Omental fat pad (tissue), 4 donors: ENCODE measurements at places on chromosomes 3 and 15. TPM values are rescaled to one million over a fixed set of nuclear protein-coding genes. Genes with fewer than 3 reads are reported as not detected.

DNA sequence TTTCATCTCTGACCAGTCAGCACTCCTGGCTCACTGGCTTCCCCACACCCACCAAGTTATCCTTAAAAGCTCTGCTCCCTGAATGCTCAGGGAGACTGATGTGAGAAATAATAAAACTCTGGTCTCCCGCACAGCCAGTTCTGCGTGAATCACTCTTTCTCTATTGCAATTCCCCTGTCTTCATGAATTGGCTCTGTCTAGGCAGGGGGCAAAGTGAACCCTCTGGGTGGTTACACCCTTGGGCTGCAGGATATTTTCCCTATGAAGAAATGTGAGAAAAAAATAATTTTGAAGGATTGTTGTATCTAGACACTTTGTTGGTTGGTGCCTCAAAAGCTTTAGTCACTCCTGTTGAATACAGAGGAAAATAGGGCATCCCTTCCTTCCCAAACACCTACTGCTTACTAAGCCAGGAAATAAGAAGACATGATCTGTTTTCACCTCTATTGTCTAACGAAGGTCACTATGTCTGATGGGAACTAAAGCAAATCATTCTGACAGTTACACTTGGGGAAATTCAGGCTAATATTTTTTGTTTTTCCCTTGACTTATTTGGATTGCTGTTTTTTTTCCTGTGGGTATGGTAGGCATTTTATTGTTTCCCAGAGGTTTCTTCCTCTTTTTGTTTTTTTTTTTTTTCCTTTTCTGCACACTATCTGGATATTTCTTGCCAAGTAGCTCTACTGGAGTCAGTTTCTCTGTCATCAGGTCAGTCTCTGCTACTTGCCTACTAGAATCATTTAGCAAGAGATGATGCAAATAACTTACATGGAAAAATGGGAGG, 15.3 kb upstream of the TNFSF10 start:
- DNase-seq = no peak

DNA sequence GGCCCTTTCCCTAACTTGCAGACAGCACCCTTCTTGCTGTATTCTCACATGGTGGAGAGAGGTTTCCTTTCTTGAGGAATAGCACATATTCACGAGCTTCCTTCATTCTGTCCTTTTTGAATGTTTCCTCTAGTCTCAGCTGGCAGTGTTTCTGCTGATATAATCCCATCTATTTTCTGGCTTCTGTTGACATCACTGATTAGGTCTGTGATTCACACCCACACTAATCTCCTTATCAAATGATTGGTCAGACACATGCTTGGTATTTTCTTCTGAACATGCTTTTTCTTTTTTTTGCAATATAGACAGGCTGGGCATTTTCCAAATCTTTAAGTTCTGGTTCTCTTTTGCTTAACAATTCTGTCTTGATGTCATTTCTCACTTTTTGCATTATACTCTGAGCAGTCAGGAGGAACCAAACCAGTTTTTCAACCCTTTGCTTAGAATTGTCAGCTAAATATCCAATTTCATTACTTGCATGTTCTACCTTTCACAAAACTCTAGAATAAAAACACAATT, 65.4 kb downstream of the OXSM start:
- DNase-seq = no peak

Gene IQCF5
- total RNA-seq = not detected

- DNase-seq = no peak
Observed at GRCh38 chr15:53746101-53746500, 13.4 kb downstream of the WDR72 start.

DNA sequence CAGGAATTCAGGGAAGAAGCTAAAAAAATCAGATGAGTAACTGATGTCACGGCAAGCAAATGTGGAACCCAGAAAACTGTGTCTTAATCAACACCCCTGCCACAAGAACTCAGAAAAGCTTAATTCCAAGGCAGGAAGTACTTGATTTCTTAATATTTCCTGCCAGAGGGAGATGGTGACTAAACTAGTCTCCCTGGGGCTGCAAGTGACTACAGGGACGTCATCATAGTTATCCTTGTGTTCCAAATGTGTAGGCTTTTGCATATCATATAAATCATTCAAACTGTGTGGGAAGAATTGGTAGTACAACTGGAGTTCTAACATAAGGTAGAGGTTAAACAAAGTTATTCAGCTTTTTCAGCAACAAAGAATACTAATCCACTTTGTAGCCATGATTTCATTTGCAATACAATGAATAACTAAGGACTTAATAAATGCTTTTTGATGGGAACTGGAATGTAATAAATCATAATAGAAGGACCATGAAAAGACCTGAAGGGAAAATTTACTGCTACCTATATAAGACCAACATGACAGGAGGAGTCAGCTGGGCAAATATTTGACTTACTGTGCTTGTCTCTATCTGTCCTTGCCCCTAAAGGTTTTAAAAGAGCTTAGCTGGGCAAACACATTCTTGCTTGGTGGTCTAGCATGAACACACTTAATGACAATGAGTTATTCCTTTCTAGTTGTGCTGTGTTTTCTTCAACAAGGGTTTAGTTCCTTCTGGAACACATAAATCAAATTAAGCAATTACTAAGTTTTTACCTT, 76.0 kb upstream of the NECTIN3 start:
- DNase-seq = no peak

DNA sequence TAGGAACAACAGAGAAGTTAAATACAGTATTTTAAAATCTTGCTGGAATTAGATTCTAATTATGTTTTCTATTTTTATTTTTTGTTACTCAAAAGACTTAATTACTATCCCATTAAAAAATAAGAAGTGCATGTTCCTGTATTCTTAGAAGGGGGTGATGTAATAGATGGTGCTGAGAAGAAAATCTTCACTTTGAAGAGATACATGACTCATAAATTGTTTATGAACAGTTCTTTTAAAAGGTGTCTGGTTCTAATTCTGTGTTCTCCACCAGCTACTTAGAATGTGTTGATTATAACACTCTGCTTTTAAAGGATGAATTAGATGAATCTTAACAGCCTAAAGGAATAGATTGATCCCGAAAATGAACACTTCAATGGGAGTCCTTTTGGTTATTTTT, 8.2 kb downstream of the RCN2 start:
- DNase-seq = no peak

GRCh38 chr3:165645191-165645590, 192.0 kb downstream of the BCHE start:
- no peak for DNase-seq

DNA sequence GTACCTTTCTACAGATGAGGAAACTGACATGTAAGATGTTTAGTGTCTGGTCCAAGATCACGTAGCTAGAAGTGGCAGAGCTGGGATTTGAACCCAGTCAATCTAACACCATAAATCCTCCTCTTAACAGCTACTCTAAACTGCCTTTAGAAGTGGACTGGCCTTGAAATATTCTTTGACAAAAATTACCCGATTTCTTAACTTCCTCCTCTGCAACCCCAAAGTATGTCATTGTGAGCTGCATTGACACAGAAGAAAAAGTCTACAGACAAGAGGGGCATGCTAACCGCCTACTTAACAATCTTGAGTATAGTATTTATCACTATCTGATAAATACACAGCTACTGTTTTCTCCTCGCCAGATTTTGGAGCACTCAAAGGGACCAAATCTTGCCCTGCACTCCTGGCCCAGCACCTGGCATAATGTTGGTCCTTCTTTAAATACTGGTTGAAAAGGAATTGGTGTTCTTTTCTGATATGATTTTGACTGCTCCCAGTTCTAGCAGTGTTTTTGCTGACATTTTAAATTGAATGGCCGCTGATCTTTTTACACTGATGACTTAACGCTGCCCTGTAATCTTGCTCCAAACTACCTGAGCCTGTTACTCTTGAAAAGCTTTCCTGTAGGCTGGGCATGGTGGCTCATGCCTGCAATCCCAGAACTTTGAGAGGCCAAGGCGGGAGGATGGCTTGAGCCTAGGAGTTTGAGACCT, 36.9 kb downstream of the ITPR1 start:
- no peak for DNase-seq

Gene FOXB1
- not detected for total RNA-seq

Gene CYP8B1
- total RNA-seq = not detected

- no peak for DNase-seq
Observed at GRCh38 chr15:80997692-80998091, 3.0 kb upstream of the TLNRD1 start.

Gene CDCP1
- total RNA-seq = 0.16 TPM

Gene TMEM212
- total RNA-seq = not detected

GRCh38 chr3:36729204-36730056, 34.9 kb downstream of the DCLK3 start:
- DNase-seq = no peak

DNA sequence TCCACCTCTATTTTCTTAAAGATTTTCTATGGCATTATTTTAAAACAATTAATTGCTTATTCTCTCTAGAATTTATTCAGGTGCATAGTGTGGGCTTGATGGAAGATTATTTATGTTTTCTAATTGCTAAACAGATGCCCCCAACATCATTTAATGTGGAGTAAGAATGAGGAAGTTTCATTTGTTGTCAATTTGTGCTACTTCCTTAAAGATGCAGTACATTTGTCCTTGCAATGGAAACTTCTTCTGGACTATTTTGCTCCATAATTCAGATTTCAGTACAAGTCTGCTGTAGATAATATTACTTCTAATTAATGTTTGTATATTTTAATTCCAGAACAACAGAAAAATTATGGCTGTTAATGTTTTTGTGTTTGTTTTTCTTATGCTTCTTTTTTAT, 104.8 kb downstream of the TGFBR2 start:
- no peak for DNase-seq

Gene KLHL18
- total RNA-seq = 13.7 TPM

Gene FBXL2
- 7.6 TPM for total RNA-seq

Gene SGO1
- not detected for total RNA-seq

Gene CHRM5
- not detected for total RNA-seq

Gene PLA2G4D
- 0.09 TPM for total RNA-seq

Gene SMCO1
- not detected for total RNA-seq

Gene CFAP92
- total RNA-seq = not detected

GRCh38 chr3:54353546-54353945, 231.2 kb downstream of the CACNA2D3 start:
- DNase-seq = no peak

GRCh38 chr15:33508703-33509102, 197.9 kb downstream of the RYR3 start:
- no peak for DNase-seq

DNA sequence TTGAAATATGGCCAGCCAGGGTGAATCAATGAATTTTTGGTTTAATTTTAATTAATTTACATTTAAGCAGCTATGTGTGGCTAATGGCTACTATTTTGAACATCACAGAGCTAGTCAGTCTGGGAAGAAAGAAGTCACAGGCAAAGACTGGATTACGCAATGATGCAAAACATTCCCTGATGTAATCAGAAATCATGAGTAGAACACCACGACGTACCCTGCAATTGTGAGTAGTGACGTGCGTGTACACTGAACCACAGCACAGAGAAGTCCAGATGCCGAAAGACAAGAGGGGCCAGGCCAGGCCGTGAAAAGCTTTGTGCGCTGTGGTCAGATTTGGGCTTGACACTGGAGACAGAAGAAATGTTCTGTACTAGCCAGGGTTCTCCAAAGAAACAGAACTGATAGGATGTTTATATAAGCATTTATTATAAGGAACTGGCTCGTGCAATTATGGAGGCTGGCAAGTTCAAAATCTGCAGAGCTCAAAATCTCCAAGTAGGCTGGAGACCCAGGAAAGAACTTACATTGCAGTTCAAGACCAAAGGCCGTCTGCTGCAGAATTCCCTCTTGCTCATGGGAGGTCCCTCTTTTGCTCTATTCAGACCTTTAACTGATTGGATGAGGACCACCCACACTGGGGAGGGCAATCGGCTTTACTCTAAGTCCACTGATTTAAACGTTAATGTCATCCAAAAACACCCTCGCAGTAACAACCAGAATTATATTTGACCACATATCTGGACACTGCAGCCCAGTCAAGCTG, 44.6 kb downstream of the SH3BP5 start:
- DNase-seq = no peak

- DNase-seq = no peak
Observed at GRCh38 chr3:122464659-122465058, 48.8 kb upstream of the WDR5B start.

Gene NPAP1
- total RNA-seq = not detected

- no peak for DNase-seq
Observed at GRCh38 chr15:81106560-81106959, 27.5 kb upstream of the CFAP161 start.

GRCh38 chr15:43085921-43086320, 19.9 kb downstream of the UBR1 start:
- no peak for DNase-seq

Gene KCNH8
- total RNA-seq = not detected

Gene RASL12
- 4.6 TPM for total RNA-seq

GRCh38 chr3:142418926-142419592, 28.8 kb downstream of the XRN1 start:
- no peak for DNase-seq

DNA sequence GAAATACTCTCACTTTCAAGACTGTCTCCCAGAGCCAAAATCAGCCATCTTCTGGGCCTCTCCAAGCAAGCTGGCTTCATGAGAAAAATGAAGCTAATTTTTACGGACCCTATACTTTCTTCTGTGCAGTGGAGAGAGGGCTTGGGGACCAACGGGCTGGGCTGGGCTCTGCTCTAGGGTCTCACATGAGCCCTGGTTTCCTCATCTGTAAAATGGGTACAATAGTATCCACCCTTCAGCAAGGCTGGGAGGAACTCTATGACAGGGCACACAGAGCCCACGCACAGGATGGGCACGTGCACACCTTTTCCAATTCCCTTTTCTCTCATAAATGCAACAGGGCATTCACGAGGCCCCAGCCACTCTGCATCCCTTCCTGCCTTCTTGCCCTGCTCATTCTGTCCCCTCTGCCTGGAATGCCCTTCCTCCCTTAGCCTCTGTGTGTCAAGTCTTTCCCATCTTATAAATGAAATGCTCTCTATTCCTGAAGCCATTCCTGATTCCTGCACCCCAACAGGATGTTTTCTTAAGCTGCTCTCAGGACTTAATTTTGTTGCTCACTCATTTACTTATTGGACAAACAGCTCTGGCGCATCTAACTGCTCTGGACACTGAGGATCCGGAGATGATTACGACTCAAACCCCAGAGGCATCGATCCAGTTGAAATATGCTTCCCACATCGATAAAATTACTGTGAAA, 32.9 kb upstream of the SEC13 start:
- DNase-seq = no peak

- DNase-seq = no peak
Observed at GRCh38 chr3:144663456-144664436, 692.1 kb downstream of the DIPK2A start.

Gene GUCA1C
- total RNA-seq = not detected

Gene ITIH1
- total RNA-seq = not detected

- DNase-seq = no peak
Observed at GRCh38 chr3:137148917-137149316, 191.1 kb downstream of the IL20RB start.

Gene SCAANT1
- total RNA-seq = not detected
